ENCODE measurements at places on chromosomes 3 and 15. TPM values are rescaled to one million over a fixed set of nuclear protein-coding genes. Genes with fewer than 3 reads are reported as not detected.

DNA sequence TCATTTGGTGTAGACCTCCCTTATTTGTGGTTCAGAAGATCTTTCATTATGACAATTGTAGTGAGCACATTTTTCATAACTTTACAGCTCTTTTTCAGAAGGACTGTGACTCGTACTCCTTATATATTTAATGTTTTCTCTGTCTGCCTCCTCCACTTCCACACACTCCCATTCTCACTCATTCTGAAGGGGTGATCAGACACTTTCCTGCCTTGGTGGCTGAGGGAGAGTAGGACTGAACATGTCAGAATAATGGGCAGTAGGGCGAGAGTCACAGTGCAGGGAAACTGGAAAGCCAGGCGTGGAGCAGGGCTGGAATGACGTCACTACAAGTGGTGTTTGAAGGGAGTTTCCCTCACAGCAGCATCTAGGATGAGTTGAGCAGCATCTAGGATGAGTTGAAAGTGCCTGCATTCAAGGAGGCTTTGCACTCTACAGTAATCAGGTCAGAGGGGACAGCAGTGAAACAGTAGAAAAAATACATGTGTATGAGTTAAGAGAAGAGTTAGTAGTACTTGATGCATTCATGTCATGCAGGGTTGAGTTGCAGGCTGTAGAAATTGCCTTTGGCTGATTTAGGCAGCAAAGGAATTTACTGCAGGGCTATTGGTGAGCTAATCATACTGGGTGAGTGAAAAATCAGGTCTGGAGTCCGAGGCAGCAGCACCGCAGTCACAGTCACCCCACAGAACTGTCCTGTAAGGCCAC, 36.3 kb upstream of the FBXL22 start:
- no peaks in the 10 kb centered on the region for H3K27me3 ChIP-seq
- H3K36me3 ChIP-seq: peaks cover 27% of the 10 kb centered on the region
- no peak overlapping the region for H3K27ac ChIP-seq

- no peak for DNase-seq
- no peak overlapping the region for H3K4me3 ChIP-seq
- peaks cover 2% of the 10 kb centered on the region for H3K4me1 ChIP-seq
- peaks cover 34% of the 10 kb centered on the region for H3K27me3 ChIP-seq
- H3K27ac ChIP-seq: no peak overlapping the region
These were observed 3.2 kb upstream of the PLXND1 start for GRCh38 chr3:129609591-129610182.

DNA sequence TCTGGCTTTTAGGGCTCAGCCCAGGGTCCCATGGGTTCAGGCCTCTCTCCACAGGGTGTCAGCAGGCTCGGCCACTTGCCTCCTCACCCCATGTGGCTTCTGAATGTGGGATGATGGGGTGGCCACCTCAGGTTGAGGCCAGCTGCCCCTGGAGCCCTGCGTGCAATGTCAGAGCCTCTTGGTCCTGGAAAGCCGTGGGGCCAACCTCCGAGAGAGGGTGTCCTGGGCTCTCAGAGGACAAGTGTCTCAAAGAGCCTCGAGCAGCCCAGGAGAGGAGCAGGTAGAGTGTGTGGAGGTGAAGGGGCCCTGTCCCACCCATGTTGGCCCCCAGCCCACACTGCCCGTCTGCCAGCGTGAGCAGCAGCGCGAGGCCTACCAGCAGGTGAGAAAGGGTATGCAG, 86.0 kb downstream of the PLXNA1 start:
- peaks cover 29% of the 10 kb centered on the region for H3K27me3 ChIP-seq
- H3K4me3 ChIP-seq: no peak overlapping the region
- peaks cover 5% of the 10 kb centered on the region for H3K4me1 ChIP-seq
- DNase-seq: no peak
- no peak overlapping the region for H3K27ac ChIP-seq

- H3K36me3 ChIP-seq: peaks cover 11% of the 10 kb centered on the region
- no peak overlapping the region for H3K27ac ChIP-seq
- no peak overlapping the region for H3K4me3 ChIP-seq
These were observed 14.3 kb downstream of the SMC4 start for GRCh38 chr3:160413613-160414248.

DNA sequence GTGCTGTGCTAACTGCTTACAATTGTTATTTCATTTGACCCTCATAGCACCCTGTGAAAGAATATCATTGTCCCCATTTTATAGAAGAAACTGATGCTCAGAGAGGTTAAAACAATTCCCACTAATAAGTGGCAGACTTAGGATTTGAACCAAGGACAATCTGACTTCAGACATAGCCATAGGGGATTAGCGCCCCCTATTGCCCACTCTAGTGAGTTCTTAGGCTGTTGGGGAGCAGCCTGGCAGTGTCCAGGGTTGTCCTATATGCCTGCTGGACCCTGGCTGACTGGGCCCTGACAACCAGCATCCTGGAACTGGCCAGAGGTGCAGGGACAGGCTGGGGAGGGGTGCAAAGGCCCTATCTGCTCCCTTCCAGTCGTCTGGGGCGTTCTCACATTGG, 15.4 kb downstream of the DPH3 start:
- no peaks in the 10 kb centered on the region for H3K36me3 ChIP-seq
- H3K4me1 ChIP-seq: peaks cover 4% of the 10 kb centered on the region

- no peaks in the 10 kb centered on the region for H3K36me3 ChIP-seq
- DNase-seq: no peak
- H3K4me1 ChIP-seq: no peaks in the 10 kb centered on the region
- no peak overlapping the region for H3K4me3 ChIP-seq
These were observed 90.2 kb upstream of the KLF13 start for GRCh38 chr15:31236184-31237042.

- no peak overlapping the region for H3K4me3 ChIP-seq
- no peaks in the 10 kb centered on the region for H3K4me1 ChIP-seq
- no peak overlapping the region for H3K27ac ChIP-seq
- H3K27me3 ChIP-seq: peaks cover 5% of the 10 kb centered on the region
- DNase-seq: no peak
These were observed 117.2 kb upstream of the LRIG1 start for GRCh38 chr3:66618066-66618465.

- DNase-seq: no peak
- peaks cover 11% of the 10 kb centered on the region for H3K4me1 ChIP-seq
- no peak overlapping the region for H3K4me3 ChIP-seq
- no peak overlapping the region for H3K27ac ChIP-seq
- H3K27me3 ChIP-seq: no peaks in the 10 kb centered on the region
These were observed 287.3 kb downstream of the UBE2E2 start for GRCh38 chr3:23490459-23490858.

- no peaks in the 10 kb centered on the region for H3K27me3 ChIP-seq
- no peak for DNase-seq
- H3K4me1 ChIP-seq: no peaks in the 10 kb centered on the region
These were observed 51.3 kb downstream of the SUCNR1 start for GRCh38 chr3:151924753-151925152.

DNA sequence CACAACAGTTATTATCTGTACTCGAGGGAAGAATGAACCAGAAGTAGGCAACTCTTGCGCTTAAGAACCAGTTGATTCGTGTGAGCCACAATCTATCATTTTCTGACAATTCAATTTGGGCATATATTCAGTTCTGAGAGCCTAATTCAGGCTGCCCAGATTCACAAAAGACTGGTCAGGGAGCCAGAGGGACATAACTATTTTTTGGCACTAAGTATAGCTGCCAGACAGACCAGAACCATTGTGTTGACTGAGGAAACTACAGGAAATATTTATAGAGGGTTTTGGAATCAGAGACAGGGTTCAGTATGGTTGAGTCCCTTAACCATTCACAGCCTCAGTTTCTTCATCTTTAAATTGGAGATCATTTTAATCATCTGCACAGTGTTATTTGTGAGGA, 226.7 kb downstream of the TAFA4 start:
- peaks cover 1% of the 10 kb centered on the region for H3K36me3 ChIP-seq
- H3K4me3 ChIP-seq: no peak overlapping the region
- no peak for DNase-seq
- no peak overlapping the region for H3K27ac ChIP-seq
- no peaks in the 10 kb centered on the region for H3K27me3 ChIP-seq

DNA sequence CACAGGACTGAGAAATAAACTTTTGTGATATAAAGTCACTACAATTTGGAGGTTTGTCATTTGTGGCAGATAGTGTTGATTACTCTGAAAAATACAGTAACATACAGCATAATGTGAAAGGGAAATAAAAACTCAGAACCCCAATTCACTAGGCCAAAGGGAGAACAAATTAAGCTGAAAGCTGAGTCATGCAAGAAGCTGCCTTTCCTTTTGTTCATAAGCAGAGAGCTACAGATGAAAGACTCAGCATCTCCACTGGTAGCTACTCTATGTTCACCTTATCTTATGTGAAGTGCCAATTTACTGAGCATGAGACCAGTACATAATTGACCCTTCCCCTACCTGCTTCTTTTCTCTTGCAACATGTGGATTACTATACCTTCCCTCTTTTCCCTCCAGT, 19.3 kb upstream of the SLTM start:
- peaks cover 5% of the 10 kb centered on the region for H3K4me1 ChIP-seq
- peaks cover 5% of the 10 kb centered on the region for H3K27me3 ChIP-seq
- H3K27ac ChIP-seq: no peak overlapping the region
- no peaks in the 10 kb centered on the region for H3K36me3 ChIP-seq
- no peak overlapping the region for H3K4me3 ChIP-seq

- H3K4me3 ChIP-seq: no peak overlapping the region
- peaks cover 2% of the 10 kb centered on the region for H3K36me3 ChIP-seq
- no peaks in the 10 kb centered on the region for H3K27me3 ChIP-seq
- peaks cover 2% of the 10 kb centered on the region for H3K4me1 ChIP-seq
These were observed 61.1 kb downstream of the XXYLT1 start for GRCh38 chr3:195209847-195210265.

GRCh38 chr3:55544219-55544618, 57.1 kb upstream of the WNT5A start:
- no peaks in the 10 kb centered on the region for H3K4me1 ChIP-seq
- no peaks in the 10 kb centered on the region for H3K36me3 ChIP-seq
- H3K4me3 ChIP-seq: no peak overlapping the region

DNA sequence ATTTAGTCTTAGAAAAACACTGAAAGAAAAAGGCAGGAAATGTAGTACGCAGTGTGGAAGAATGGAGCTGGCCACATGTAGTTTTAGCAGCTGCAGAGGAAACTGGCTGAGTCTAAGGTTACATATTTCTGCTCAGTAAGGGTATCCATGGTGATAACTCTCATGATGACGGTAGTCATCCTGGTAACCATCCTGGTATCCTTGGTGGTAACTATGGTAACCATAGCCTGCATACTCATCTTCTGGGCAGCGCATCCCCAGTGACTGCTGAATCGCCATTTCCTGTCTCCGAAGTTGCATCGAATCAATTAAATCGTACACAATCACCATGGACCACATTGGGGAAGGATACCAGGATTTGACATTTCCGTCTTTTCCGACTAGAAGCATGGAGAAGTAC, 35.7 kb downstream of the CCDC80 start:
- no peaks in the 10 kb centered on the region for H3K36me3 ChIP-seq
- no peak for DNase-seq
- H3K4me3 ChIP-seq: no peak overlapping the region
- no peaks in the 10 kb centered on the region for H3K27me3 ChIP-seq

- H3K4me1 ChIP-seq: no peaks in the 10 kb centered on the region
- H3K4me3 ChIP-seq: no peak overlapping the region
- no peak overlapping the region for H3K27ac ChIP-seq
- no peaks in the 10 kb centered on the region for H3K27me3 ChIP-seq
- no peak for DNase-seq
These were observed 23.8 kb downstream of the CNOT10 start for GRCh38 chr3:32708672-32709283.

- DNase-seq: no peak
- H3K36me3 ChIP-seq: peaks cover 10% of the 10 kb centered on the region
- no peaks in the 10 kb centered on the region for H3K27me3 ChIP-seq
- no peak overlapping the region for H3K4me3 ChIP-seq
These were observed 301.4 kb downstream of the ULK4 start for GRCh38 chr3:41660510-41660909.

DNA sequence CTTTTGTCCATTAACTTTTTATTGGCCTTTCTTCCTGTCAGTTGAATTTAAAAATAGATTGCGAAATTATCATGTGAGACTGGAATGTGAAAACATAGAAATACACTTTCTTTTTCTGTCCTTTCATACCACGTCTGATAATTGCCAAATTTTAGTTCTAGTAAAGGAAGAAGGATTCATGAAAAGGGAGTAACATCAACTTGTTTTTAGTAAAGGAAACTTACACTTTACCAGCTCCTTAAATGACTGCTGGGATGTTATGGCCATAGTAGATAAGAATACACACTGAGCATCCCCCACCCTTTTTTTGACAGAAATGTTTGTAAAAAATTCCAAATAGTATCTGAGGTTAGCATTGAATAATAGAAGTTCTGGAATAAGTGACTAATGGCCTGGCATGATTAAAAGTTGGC, 137.9 kb downstream of the NEO1 start:
- H3K4me1 ChIP-seq: no peaks in the 10 kb centered on the region
- DNase-seq: no peak
- H3K27me3 ChIP-seq: no peaks in the 10 kb centered on the region
- H3K36me3 ChIP-seq: peaks cover 17% of the 10 kb centered on the region
- no peak overlapping the region for H3K27ac ChIP-seq

DNA sequence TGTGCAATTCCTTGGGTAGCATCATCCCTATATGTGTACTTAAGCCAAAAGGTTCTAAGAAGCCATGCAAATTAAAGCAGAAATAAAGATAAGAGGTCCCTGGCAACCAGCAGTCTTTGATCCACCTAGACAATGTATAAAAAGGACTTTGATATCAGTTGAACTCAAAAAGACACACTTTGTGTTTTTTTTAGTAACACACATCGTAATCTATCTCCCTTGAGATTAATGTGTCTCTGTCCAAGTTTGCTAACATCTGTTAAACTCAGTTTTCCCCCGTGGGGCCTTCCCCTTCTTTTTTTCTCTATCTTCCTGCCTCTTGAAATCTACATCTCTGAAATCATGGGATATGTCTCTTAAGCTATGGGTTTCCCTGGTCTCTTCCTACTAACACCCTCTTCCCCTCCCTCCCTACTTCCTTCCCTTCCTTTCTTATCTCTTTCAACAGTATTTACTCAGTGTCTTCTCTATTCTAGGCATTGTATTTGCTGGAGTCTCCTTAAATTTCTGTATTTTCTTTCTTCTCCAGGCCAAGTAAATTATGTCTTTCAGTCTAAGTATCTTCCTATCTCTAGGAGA, 27.7 kb downstream of the ALDH1A2 start:
- DNase-seq: no peak
- H3K27ac ChIP-seq: no peak overlapping the region
- H3K4me1 ChIP-seq: peaks cover 11% of the 10 kb centered on the region
- no peak overlapping the region for H3K4me3 ChIP-seq
- peaks cover 11% of the 10 kb centered on the region for H3K27me3 ChIP-seq

DNA sequence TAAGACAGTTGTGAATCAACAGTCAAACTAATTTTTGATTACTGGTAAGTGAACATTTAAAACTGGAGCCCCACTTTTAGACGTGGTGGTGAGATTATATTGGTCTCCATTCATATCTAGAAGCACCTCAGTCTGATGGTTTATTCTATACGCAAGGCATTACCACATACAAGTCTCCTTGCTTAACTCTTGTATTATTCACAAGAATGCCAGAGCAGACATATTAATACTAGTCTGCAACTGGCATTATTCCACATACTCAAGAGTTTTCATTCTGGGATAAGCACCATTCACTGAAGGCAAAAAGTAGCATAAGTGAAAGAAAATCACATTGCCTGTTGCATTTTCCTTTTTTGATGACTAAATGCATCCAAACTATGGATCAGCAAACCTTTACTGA, 36.9 kb upstream of the MEIS2 start:
- no peak overlapping the region for H3K27ac ChIP-seq
- H3K27me3 ChIP-seq: no peaks in the 10 kb centered on the region
- H3K4me3 ChIP-seq: no peak overlapping the region
- no peaks in the 10 kb centered on the region for H3K36me3 ChIP-seq
- H3K4me1 ChIP-seq: peaks cover 9% of the 10 kb centered on the region
- DNase-seq: no peak

Gene EXOG
- 16.5 TPM for total RNA-seq

Gene LRRC34
- 6.6 TPM for total RNA-seq

Gene MCF2L2
- 0.71 TPM for total RNA-seq

Gene FMN1
- total RNA-seq: 0.41 TPM

Gene LMAN1L
- total RNA-seq: not detected

Gene ARL8B
- 37.7 TPM for total RNA-seq

Gene CNTN3
- 12.7 TPM for total RNA-seq

Gene TNFAIP8L3
- total RNA-seq: 0.27 TPM

Gene RHOV
- 4.4 TPM for total RNA-seq

Gene IL17RE
- 4.9 TPM for total RNA-seq

Measured in progenitor cell of endocrine pancreas (in vitro differentiated cells).